Skeletal muscle cell (primary cell): ENCODE measurements at places on chromosomes 3 and 15.
A peak's percentile ranks its signal among the peaks of the same experiment; 100 is the strongest.

DNA sequence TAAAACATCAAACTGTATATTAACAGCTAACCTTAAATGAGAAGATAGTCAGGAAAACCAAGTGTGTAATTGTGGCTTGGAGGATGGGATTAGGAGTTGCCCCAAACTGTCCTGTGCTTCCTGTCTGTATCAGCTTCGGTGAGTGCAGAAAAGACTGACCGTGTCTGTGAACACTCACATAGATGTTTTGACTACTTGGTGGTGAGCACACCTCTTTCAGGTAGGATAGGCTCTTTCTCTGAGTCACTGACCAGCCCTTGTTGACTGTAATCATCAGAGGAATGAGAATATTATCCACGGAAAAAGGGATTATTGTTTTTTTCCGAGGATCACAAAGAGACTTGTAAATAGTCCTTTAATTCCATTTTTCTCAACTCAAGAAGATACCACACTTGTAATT, 51.5 kb downstream of the GMNC start:
- DNase-seq, result no peak

GRCh38 chr3:126026277-126026751, 57.3 kb downstream of the ROPN1B start:
- no peak for DNase-seq

DNA sequence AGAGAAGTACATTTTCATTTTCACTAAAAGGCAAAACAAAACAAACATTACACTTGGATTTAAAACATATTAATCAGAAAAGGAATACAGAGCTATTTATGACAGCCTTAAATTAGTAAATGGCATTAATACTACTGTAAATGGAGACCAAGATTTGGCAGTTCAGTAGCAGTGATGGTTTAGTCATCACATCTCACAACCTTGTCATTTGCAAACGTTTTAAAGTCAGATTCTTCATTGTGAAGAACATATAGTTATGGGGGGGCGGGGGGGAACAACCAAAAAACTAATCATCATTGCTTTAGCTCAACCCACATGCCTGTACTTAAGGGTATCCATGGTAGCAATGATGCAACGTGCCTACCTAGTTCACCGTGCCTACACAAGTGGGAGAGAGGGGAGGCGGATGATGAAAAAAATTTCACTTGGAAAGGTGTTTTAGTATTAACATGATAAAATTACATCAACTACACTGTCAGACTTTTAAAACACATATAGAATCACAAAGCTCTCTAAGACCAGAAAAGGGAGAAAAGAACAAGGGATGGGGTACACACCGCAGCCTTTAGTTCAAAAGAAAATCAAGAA, 40.1 kb downstream of the DLG1 start:
- DNase-seq, result no peak

DNA sequence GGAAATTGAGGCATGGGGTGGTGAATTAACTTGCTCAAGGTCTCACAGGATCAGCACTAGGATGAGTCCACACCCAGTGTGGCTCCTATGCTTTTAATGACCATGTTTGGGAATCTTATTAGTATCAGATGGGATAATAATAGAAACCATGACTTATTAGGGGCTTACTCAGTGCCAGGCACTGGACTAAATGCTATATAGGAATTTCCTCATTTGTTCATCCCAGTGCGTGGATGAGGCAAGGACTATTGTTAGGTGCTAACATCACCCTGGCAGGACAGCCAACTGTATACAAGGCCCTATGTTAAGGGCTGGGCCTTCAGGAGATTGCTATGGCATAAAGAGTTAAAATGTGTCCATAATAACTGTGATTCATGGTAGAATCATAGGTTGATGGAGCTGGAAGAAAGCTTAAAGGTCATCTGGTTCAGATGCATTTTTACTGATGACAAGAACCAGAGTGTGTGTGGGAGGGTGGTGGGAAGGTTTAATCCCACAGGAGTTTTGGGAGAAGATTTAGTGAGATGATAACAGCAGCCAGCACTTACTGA, 4.7 kb upstream of the FEM1B start:
- DNase-seq, result peak; percentile 65

DNA sequence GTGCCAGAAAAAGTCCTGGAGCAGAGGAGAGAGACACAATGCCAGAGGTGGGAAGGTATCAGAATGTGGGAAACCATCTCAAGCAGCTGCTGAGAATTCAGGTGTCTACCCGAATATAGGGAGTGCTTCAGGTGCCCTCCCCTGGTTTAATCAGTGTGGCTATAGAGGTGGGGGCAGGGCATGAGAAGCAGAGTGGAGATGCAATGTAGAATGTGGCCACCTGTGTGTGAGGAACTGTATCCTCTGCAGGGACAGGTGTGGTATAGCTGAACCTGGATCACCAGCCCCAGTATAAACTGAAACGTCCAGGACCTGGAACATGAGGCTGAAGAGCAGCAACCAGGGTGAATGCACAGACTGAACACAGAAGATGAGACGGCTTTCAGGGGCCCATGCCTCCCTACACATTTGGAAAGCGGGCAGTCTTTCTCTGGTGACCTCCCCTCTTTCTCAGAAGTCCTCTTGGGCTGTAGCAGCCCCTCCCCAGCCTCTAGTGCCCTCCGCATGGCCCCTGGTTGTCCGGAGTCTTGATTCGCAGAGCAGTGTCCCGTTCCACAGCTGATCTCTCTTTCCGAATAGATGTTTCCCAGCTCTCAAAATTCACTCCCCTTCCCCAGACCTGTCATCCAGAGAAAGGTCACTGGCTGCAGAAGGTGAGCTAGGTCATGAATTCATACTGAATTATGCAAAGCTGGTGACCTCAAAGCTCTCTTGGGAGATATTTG, 103.1 kb downstream of the ABHD5 start:
- DNase-seq, result no peak

GRCh38 chr15:86178845-86179244, 99.2 kb downstream of the AGBL1 start:
- no peak for DNase-seq

DNA sequence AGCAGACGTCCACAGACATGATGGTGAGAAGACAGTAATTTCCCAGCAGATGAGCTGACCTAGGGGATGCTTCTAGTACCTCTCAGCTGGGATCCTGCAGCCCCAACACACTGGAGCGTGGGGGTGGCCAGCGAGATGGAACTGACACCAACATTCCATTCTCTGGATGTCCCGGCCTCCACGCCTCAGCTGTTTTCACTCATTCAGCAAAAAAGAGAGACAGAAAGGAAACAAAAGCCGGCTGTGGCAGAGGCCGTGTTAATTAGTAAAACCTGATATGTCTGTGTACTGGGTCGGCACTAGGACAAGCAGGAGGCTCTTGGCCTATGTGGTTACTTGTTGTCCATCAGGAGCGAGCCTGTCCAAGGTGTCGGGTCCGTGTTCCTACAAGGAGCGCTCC, 82.6 kb upstream of the MYZAP start:
- peak; percentile 20 for DNase-seq

GRCh38 chr3:12935023-12935860, 93.9 kb upstream of the RPL32 start:
- no peak for DNase-seq

DNA sequence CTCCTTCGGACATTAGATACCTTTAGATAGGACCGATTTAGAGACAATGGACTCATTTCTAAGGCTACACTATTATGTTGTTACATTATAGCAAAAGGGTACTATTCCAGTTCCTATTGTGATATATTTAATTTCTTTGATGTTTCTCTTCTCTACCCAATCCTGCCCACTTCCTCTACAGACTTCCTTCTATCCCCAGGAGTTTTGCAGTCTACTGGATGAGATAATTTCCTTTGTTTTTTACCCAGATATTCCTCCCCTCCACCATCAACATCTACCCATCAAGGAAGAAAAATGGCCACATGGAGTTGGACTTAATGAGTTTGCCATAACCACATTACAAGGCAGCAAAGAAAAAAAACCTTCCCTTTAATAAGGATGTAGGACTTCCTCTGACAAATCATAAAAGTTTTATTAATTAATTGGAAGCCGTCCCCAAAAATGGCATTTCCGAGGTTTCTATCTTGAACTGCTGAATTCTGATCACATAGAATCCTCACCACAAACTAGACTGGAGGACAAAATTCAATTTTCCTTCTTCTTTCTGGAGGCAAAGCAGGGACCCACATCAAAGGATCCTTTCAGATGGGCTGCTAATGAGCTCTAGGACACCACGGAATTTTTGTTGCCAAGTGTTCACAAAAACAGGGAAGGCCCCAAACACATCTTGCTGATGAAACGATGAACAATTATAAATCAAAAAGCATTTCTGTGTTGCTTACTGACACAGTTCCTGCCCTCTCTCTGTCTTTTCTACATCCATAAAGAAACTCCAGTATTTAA, 33.4 kb downstream of the FRMD4B start:
- no peak for DNase-seq

- peak; percentile 90 for DNase-seq
Observed at GRCh38 chr15:90560229-90560776, 30.6 kb downstream of the CRTC3 start.

- DNase-seq, result no peak
Observed at GRCh38 chr15:81293728-81294515, 30.0 kb downstream of the STARD5 start.

GRCh38 chr3:126928921-126929474, 53.9 kb upstream of the PLXNA1 start:
- DNase-seq, result no peak

DNA sequence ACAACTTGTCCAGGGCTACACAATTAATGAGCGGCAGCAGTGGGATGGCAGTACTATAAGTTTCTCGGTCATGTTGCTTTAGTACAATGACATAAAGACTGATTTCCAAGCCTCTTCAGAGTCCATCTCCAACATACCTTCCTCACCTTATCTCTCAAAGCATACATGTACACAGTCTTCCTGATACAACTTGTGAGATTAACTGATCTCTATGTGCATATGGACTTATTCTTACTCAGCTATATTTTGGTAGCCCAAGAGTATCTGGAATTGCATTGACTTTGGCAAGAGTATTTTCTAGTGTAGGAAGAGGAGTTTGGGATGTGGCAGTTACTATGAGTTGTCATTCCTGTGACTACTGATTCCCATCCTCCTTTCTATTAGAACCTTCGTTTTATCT, 575.0 kb downstream of the EDEM1 start:
- DNase-seq, result no peak

- DNase-seq, result peak; percentile 61
Observed at GRCh38 chr15:75836959-75837334, 6.3 kb upstream of the UBE2Q2 start.

DNA sequence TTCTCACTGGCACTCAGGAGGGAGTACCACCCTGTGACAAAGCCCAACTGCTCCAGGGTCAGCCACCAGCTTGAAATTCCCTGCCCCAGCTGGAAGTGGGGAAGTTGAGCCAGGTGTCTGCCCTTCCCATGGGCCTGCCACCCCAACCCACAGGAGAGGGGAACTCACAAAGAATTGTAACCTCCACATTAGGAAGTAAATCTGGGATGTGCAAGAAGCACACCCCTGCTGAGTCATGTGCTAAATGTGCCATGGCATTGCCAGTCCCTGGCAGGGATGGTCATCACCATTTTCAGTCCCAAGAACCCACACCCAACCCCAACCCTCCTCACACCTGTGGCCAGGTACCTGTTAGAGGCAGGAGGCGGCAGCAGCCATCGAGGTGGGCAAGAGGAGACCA, 165.2 kb upstream of the THBS1 start:
- DNase-seq, result no peak

DNA sequence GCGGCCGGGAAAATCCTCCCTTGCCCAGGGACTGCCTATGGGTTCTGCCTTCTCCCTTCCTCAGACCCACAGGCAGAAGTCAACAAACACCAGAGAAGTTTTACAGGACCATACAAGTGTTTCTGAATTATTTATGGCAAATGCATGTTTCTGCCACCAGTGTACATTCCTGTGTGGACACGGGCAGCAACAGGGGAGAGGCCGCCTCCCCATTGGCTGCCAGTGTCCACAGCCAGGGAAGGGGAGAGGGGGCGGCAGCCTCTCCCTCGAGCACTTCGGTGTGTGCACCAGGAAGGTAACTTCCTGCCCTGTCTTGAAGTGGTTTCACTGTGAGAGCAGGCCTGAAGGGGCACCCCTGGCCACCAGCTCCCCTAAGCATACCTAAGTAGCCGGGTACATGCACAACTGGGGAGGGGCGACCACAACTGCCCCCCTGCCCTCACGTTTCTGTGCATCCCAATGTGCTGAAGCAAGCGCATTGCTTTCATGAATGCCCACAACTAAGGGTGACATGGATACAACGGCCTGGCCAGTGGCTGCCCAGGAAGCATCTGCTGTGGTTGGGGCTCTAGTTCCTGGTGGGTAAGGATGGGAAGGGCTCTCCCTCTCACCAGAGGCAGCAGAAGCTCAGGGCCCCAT, 14.8 kb upstream of the SHISA5 start:
- DNase-seq, result no peak

GRCh38 chr3:18423401-18424212, 1.5 kb downstream of the SATB1 start:
- no peak for DNase-seq

DNA sequence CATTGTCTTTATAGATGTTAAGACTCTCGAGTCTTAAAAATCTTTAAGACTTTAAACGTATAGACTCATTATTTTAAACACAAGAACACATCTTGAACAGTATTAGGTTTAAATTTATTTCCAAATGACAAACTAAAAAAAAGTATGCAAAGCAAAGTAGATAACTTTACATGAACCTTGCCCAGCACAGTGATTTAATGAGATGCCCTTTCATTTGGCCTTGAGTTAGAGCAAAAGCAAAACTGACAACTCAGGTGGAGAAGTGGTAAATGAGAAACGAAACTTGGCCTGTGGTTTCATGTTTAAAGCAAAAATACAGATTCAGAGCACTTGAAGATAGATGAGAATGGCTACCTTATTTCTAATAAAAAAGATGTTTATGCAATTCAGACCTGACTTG, 8.6 kb downstream of the GPR15 start:
- no peak for DNase-seq

DNA sequence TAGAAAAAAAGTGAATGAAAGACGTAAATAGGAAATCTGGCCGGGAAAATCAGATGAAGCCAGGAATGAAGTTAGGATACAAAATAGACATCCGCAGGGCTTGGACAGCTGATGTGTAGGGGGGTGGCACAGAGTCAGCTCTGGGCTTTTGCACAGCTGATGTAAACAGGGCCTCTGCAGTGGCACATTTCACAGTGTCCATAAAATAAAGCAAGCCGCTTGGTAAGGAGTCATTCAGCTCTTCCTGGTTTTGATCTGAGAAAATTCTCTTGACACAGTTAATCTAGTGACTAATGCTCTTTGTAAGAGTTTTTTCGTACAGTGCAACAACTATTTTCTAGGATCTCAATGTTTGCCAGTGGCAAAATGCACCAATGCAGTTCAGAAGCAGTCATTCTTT, 153.3 kb downstream of the USP13 start:
- DNase-seq, result peak; percentile 73

- DNase-seq, result no peak
Observed at GRCh38 chr3:193825617-193826016, 232.6 kb downstream of the OPA1 start.

DNA sequence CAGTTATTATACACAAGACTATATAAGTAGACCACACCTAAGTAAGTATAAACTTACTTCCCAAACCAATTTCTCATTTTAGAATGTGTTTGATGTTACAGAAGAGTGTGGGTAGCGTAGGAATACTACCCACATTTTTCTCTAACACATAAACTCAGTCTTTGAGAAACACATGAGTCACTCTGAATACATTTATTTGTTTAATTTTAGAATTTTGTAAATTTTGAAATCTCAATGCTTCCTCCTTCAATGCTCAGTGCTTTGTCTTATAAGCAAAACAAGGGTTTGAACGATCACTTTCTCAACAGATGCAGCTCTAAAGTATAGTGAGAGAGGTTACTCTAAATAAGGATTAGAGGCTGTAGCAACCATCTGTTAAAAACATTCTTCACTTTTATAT, 700.8 kb downstream of the SI start:
- DNase-seq, result no peak

- DNase-seq, result no peak
Observed at GRCh38 chr3:193564012-193564411, 9.3 kb upstream of the ATP13A4 start.

- DNase-seq, result no peak
Observed at GRCh38 chr3:52440671-52441070, 4.2 kb downstream of the SEMA3G start.
